Natural killer cell treated with Interleukin-12 subunit alpha and Interleukin-12 subunit beta and Interleukin-15 and Interleukin-18, amount 100 ng/mL, for 72 hours (primary cell): ENCODE measurements at places on chromosomes 5 and 9. TPM values are rescaled to one million over a fixed set of nuclear protein-coding genes. Genes with fewer than 3 reads are reported as not detected.

GRCh38 chr5:71744009-71744790 lies 25.1 kb downstream of the CARTPT start:
- no peak overlapping the region for H3K4me3 ChIP-seq
- no peaks in the 10 kb centered on the region for H3K36me3 ChIP-seq
- H3K4me1 ChIP-seq = peaks cover 3% of the 10 kb centered on the region
- no peak for DNase-seq
- H3K27ac ChIP-seq = no peak overlapping the region

Gene ANKRD20A1
- 2.0 TPM for total RNA-seq

- H3K27me3 ChIP-seq = peaks cover 20% of the 10 kb centered on the region
- H3K36me3 ChIP-seq = no peaks in the 10 kb centered on the region
- H3K4me3 ChIP-seq = no peak overlapping the region
- no peak overlapping the region for H3K27ac ChIP-seq
- H3K4me1 ChIP-seq = no peaks in the 10 kb centered on the region
Observed at GRCh38 chr5:95241635-95242034, 43.3 kb downstream of the MCTP1 start.

DNA sequence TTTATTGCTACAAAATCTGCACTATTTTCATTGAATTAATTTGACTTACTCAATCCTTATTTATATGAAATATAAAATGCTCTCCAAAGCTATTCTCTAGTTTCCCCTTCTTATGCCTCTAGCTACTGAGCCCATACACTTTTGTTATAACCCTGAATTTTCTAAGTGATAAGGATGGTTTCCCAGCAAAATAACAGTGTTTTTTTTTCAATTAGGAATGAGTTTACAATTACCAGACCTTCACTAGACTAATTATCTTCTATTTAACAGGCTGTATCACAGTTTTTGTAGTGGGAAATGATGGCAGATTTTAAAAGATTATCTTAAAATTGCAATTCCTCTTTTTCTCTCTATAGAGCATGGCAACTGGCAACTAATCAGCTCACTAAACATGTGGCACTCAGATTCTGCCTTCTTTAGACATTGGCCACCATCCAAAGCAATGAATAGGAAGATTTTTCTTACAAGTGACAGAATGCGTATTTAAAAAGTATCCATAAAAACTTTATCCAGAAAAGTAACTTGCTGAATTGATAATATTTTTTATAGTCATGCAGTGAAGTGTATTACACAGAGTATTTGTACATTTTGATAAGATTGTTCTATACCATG lies 585.7 kb upstream of the ZNF608 start:
- no peak for DNase-seq
- H3K27me3 ChIP-seq = no peaks in the 10 kb centered on the region
- no peaks in the 10 kb centered on the region for H3K36me3 ChIP-seq
- H3K4me1 ChIP-seq = no peaks in the 10 kb centered on the region
- H3K27ac ChIP-seq = no peak overlapping the region
- no peak overlapping the region for H3K4me3 ChIP-seq

- H3K36me3 ChIP-seq = peaks cover 13% of the 10 kb centered on the region
- H3K4me3 ChIP-seq = peak overlapping the region; percentile 83
- DNase-seq = peak; percentile 88
- H3K4me1 ChIP-seq = peaks cover 81% of the 10 kb centered on the region
- H3K27ac ChIP-seq = peak overlapping the region; percentile 99
- no peaks in the 10 kb centered on the region for H3K27me3 ChIP-seq
Observed at GRCh38 chr5:143002459-143003327, 232.5 kb downstream of the ARHGAP26 start.

GRCh38 chr9:99746406-99746805 lies 75.3 kb upstream of the NR4A3 start:
- H3K36me3 ChIP-seq = no peaks in the 10 kb centered on the region
- no peaks in the 10 kb centered on the region for H3K4me1 ChIP-seq
- no peak for DNase-seq
- H3K27me3 ChIP-seq = peaks cover 5% of the 10 kb centered on the region
- H3K27ac ChIP-seq = no peak overlapping the region

DNA sequence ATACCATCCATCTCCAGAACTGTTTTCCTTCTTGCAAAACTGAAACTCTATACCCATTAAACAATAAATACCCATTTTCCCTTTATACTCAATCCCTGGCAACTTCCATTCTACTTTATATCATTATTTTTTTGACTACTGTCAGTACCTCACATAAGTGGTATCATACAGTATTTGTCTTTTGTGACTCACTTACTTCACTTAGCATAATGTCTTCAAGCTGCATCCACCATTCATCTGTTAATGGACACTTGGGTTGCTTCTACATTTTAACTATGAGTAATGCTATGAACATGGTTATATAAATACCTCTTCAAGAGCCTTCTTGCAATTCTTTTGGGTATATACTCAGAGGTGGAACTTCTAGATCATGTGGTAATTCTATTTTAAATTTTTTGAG lies 11.6 kb upstream of the TYRP1 start:
- no peak overlapping the region for H3K27ac ChIP-seq
- DNase-seq = no peak
- no peak overlapping the region for H3K4me3 ChIP-seq
- H3K27me3 ChIP-seq = no peaks in the 10 kb centered on the region

DNA sequence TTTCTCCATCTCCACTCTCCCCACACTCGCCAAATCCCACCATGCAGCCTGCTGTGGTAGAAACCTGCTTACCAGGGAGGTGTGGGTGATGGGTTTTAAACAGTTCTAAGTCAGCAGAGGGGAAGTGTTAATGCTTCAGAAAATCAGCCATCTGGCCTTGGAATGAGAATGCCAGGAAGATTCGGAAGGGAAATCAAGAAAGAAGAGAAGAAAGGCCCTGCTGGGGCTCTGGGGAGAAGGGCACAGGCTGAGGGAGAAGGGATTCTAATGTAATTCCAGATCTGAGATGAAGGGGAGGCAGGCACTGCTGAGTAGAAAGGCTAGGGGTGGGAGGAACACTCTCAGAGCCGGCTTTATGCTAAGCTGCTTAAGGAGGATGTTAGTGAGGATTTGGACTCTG lies 434.7 kb upstream of the DMAC1 start:
- no peak overlapping the region for H3K27ac ChIP-seq
- no peak overlapping the region for H3K4me3 ChIP-seq
- peaks cover 7% of the 10 kb centered on the region for H3K27me3 ChIP-seq
- DNase-seq = no peak
- no peaks in the 10 kb centered on the region for H3K4me1 ChIP-seq
- H3K36me3 ChIP-seq = no peaks in the 10 kb centered on the region

DNA sequence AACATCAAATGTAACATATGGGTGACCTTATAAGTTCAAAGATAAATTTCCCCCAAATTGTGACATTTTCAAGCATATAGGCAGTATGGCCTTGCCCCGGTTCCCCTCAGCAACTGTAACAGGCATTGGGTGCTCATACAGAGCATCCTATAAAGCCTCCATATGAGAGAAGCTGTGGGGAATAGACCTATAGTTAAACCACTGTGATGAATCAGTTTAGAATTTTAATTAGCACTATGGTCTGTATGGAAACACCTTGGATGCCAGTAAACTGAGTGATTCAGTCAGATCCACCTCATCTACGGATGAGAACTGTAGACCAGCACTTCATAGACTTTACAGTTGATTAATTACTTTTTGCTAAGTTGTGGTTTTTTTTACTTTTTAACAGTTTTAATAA lies 79.4 kb downstream of the ERCC6L2 start:
- no peaks in the 10 kb centered on the region for H3K27me3 ChIP-seq
- H3K27ac ChIP-seq = peak overlapping the region; percentile 66
- no peak overlapping the region for H3K4me3 ChIP-seq
- H3K36me3 ChIP-seq = peaks cover 33% of the 10 kb centered on the region
- H3K4me1 ChIP-seq = peaks cover 29% of the 10 kb centered on the region
- no peak for DNase-seq

GRCh38 chr9:127965953-127966352 lies 14.8 kb downstream of the EEIG1 start:
- H3K4me3 ChIP-seq = no peak overlapping the region
- H3K4me1 ChIP-seq = peaks cover 16% of the 10 kb centered on the region
- no peak for DNase-seq
- H3K36me3 ChIP-seq = no peaks in the 10 kb centered on the region
- H3K27ac ChIP-seq = no peak overlapping the region

- no peak overlapping the region for H3K4me3 ChIP-seq
- H3K4me1 ChIP-seq = no peaks in the 10 kb centered on the region
- H3K27ac ChIP-seq = no peak overlapping the region
Observed at GRCh38 chr9:116383936-116384335, 230.3 kb downstream of the PAPPA start.

- peaks cover 41% of the 10 kb centered on the region for H3K4me1 ChIP-seq
- DNase-seq = no peak
- no peaks in the 10 kb centered on the region for H3K27me3 ChIP-seq
- H3K27ac ChIP-seq = peak overlapping the region; percentile 91
Observed at GRCh38 chr9:2159521-2160454, 144.6 kb downstream of the SMARCA2 start.

GRCh38 chr9:19120877-19121276 lies 6.4 kb downstream of the PLIN2 start:
- no peak overlapping the region for H3K27ac ChIP-seq
- peaks cover 17% of the 10 kb centered on the region for H3K4me1 ChIP-seq
- H3K4me3 ChIP-seq = no peak overlapping the region
- H3K27me3 ChIP-seq = no peaks in the 10 kb centered on the region
- peaks cover 44% of the 10 kb centered on the region for H3K36me3 ChIP-seq

GRCh38 chr5:111945535-111945934 lies 188.5 kb upstream of the NREP start:
- DNase-seq = no peak
- H3K36me3 ChIP-seq = no peaks in the 10 kb centered on the region
- H3K4me1 ChIP-seq = no peaks in the 10 kb centered on the region
- no peak overlapping the region for H3K27ac ChIP-seq
- peaks cover 18% of the 10 kb centered on the region for H3K27me3 ChIP-seq

GRCh38 chr5:149149942-149150341 lies 8.6 kb downstream of the ABLIM3 start:
- peaks cover 10% of the 10 kb centered on the region for H3K27me3 ChIP-seq
- H3K4me1 ChIP-seq = no peaks in the 10 kb centered on the region
- no peak overlapping the region for H3K27ac ChIP-seq

Gene GZMA
- 1,702 TPM for total RNA-seq

Gene DMRT3
- total RNA-seq = not detected

- no peaks in the 10 kb centered on the region for H3K4me1 ChIP-seq
- peaks cover 4% of the 10 kb centered on the region for H3K36me3 ChIP-seq
- no peak for DNase-seq
Observed at GRCh38 chr5:73306741-73307275, 133.8 kb downstream of the TMEM174 start.

Gene IL12B
- total RNA-seq = 0.36 TPM

DNA sequence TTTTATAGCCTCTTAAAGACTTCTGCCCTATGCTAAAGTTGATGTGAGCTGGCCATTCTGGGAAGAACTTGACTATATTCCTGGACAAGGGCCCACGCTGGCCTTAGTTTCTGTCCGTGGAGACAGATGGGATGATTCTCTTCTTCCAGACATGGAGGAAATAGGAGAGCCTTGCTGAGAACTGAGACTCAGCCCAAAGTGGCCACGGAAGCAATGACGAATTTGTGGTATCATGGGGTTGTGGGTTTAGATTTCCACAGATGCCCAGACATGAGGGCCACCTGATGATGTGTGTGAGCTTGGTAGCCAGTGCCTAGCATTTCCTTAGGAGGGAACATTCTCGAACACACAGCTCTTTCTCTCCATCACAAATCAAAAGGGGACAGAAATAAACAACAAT lies 309.1 kb downstream of the NSG2 start:
- peaks cover 4% of the 10 kb centered on the region for H3K4me1 ChIP-seq
- no peak overlapping the region for H3K27ac ChIP-seq
- no peaks in the 10 kb centered on the region for H3K36me3 ChIP-seq
- H3K27me3 ChIP-seq = peaks cover 13% of the 10 kb centered on the region
- no peak overlapping the region for H3K4me3 ChIP-seq

GRCh38 chr9:125953314-125954019 lies 206.3 kb downstream of the PBX3 start:
- no peaks in the 10 kb centered on the region for H3K27me3 ChIP-seq
- H3K36me3 ChIP-seq = no peaks in the 10 kb centered on the region
- no peak overlapping the region for H3K27ac ChIP-seq
- no peaks in the 10 kb centered on the region for H3K4me1 ChIP-seq

- H3K4me1 ChIP-seq = peaks cover 19% of the 10 kb centered on the region
- no peak for DNase-seq
- H3K36me3 ChIP-seq = no peaks in the 10 kb centered on the region
- H3K27ac ChIP-seq = no peak overlapping the region
- no peak overlapping the region for H3K4me3 ChIP-seq
Observed at GRCh38 chr5:96651047-96651446, 11.1 kb upstream of the CAST start.

DNA sequence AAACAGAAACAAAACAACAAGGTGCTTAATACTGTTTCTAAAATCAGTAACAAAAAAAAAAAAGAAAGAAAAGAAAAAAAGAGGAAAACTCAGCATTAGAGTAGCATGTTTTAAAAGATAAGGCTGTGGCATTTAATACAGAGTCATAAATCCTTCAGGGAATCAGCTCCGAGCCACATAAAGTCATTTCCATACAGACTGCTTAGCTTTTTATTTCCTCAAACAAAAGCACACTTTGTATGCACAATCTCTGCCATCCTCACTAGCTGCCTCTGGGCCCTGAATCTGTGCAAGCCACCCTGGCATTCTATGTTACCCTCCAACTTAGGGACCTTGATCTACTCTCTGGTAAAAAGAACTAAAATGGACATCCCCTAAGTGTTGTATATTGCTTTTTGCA lies 87.6 kb downstream of the SEMA6A start:
- H3K27ac ChIP-seq = no peak overlapping the region
- H3K27me3 ChIP-seq = peaks cover 3% of the 10 kb centered on the region
- H3K4me1 ChIP-seq = no peaks in the 10 kb centered on the region
- DNase-seq = no peak

- DNase-seq = no peak
- peaks cover 43% of the 10 kb centered on the region for H3K27me3 ChIP-seq
- H3K4me1 ChIP-seq = no peaks in the 10 kb centered on the region
- no peak overlapping the region for H3K4me3 ChIP-seq
- no peaks in the 10 kb centered on the region for H3K36me3 ChIP-seq
- no peak overlapping the region for H3K27ac ChIP-seq
Observed at GRCh38 chr5:79865579-79865978, 125.5 kb downstream of the MTX3 start.

Gene DIPK1B
- total RNA-seq = not detected

Gene MTREX
- 72.9 TPM for total RNA-seq
